ENCODE measurements at places on chromosomes 2 and 18.
A peak's percentile ranks its signal among the peaks of the same experiment; 100 is the strongest.

- no peak for DNase-seq
These were observed 147.1 kb downstream of the CCBE1 start for GRCh38 chr18:59550174-59550516.

DNA sequence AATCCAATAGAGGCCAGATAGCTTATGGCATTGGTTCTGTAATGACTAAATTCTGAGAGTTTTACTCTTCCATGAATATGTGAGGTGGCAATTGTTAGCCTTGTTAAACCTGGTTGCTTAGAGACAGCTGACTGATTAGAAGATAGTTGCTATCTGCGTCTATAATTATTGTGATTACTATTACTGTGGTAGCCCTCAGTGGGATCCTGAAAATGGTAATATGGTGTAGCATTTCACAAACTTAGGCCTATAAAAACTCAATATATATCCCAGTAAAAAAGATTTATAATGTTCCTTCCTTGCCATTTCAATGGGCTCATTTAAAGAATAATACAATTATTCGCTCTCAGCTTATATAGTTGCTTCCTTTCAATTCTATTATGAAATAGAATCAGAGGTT lies 405.8 kb upstream of the CDH2 start:
- no peak for DNase-seq

DNA sequence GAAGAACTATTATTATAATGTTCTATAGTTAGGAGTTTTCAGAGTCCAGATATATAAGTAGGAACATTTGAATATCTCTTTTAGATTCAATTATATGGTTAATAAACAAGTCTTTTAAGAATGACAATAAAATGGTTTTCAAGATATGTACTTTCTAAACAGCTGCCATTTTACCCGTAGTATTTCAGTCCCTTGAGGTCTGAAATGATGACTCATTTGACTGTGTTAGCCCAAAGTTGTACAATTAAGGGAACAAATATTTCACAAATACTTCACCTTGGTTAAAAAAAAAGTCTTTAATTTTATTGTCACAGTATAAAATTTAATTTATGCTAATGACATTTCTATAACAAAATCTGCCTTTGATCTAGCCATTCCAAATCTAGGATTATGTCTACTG lies 91.6 kb upstream of the TANK start:
- DNase-seq, result no peak

DNA sequence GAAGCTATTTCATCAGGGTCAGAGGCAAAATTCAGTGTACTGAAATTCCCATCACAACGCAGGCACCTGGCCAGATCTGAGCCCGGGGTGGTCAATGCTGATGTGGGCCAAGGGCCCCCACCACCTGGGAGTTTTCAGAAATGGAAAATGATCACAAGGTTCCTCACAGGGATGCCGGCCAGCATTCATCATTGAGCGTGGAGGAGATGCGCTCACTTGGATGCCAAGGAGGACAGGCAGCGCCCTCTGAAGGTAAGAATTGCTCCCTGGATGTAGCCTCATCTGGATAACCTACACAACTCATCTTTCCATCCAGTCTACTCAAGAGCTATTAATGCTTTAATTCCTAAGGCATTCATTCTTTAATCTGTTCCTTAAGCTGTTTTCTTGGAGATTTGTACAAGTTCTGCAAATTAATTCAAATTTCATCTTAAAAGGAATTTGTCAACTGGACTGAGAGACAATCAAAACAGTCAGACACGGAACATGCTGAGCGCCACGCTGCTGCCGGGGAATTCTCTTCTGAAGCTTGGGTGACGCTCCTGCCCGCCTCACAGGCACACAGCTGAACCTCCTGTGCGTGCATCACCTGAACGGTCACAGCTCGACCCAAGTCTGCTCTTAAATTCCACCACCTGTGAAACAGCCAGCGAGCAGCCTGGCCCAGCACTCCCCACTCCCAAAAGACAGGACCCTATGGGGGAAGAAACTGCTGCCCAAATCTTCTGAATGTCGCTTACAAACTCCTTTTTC lies 206.7 kb downstream of the HDAC4 start:
- no peak for DNase-seq

DNA sequence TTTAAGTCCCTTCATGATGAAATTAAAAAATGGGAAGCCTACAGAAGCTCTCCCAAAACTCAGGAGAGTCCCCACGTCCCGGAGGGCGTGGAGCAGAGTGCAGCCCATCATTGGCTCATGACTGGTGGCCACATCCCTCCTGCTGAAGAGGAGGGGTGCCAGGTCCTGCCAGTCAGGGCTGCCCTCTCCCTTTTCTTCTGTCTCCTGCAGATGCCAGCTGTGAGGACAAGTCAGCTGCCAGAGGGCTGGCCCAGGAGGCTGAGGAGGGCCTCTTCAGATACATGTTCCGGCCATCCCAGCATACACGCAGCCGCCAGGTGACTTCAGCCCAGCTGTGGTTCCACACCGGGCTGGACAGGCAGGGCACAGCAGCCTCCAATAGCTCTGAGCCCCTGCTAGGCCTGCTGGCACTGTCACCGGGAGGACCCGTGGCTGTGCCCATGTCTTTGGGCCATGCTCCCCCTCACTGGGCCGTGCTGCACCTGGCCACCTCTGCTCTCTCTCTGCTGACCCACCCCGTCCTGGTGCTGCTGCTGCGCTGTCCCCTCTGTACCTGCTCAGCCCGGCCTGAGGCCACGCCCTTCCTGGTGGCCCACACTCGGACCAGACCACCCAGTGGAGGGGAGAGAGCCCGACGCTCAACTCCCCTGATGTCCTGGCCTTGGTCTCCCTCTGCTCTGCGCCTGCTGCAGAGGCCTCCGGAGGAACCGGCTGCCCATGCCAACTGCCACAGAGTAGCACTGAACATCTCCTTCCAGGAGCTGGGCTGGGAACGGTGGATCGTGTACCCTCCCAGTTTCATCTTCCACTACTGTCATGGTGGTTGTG lies 2.6 kb downstream of the INHA start:
- no peak for DNase-seq

DNA sequence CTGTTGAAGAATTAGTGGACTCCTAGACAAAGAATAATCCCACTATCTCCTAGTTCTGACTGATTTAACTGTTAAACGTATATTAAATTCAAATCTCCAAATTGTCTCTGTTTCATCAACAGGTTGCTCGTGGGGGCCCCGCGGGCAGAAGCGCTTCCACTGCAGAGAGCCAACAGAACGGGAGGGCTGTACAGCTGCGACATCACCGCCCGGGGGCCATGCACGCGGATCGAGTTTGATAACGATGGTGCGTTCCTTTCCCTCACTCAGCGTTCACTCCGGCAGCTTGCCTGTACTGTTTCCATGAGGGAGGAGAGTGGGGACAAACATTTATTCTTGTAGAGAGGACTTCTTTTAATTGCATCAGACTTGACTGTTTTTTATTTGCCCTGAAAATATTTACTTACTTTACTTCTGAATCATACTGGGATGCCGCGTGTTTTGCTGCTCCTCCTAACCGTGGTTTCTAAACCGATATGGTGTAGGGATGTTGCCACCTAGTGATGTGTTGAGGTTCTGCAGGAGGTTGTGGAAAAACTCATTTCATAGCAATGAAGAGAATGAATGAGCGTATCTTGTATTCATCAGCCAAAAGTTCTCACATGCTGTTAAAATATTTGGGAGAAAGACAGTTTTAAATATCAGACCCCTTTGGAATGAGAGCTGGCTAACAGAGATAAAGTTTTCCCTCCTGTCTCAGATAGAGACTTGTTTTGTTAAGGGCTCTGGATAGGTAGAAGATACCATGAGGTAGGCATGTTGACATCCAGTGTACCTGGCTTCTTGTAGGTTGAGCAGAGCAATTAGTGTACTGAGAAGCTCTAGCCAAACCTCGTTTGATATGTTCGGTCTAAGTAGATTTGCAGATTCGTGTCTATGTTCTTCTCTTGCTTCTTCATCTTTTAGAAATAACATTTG lies 38.3 kb downstream of the ITGA6 start:
- peak; percentile 58 for DNase-seq
